ENCODE measurements at places on chromosomes 2 and 18.

DNA sequence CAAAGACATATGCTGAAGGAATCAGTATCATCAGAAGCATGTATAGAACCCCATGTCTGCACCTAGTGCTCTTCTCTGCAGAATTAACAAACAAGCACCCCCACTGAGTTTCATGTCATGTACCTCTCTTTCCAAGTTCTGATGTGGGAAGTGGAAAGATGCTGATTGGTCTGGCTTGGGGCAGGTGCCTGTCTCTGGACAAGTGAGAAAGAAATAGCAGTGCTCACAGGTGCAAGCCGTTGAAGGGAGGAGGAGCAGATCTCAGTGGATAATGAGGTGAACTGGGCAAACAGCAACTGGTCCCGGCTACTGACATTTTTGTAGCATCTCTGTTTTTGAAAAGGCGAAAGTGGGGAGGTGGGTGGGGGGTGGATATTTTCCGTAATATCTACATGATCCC is 17.5 kb upstream of the ACVR1 start:
- no peak for DNase-seq

- no peak for DNase-seq
These were observed 58.9 kb upstream of the FAM136A start for GRCh38 chr2:70360661-70361270.

DNA sequence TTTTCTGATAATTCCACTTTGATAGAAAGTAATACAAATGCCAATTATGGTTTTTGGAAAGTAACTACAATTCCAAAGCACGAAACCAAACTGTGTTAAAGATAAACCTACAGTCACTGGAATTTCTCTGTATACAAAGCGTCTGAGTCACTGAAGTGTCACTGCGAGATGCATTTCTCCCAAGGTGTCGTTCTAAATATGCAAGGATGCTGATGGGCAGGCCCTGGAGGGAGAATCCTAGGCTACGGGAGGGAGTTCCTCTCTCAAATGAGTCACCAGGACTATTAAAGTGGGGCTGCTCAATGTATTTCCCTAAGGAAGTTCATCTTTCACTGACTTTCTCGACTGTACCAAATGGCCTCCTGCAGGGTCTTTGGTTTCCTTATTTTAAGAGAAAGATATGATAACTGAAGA is 163.8 kb upstream of the STK17B start:
- no peak for DNase-seq

- DNase-seq, result no peak
These were observed 286.8 kb downstream of the CLIP4 start for GRCh38 chr2:29401994-29402393.

DNA sequence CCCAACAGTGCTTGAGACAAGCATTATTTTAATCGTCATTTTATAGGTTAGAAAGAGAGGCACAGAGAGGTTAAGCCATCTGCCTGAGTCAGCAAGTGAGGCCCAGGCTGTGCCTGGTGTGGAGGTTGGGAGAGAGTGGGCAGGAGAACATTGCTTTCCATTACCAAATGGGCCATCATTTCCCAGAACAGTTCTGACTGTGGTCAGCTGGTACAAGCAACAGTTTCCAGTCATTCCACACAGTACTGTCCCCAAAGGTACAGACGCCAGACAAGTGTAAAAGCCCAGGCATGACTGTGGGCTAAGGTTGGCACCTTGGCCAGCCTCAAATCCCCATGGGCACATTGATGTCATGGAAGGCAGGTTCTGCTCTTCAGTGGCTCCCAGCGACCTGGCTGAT is 98.2 kb upstream of the LCLAT1 start:
- DNase-seq, result no peak

DNA sequence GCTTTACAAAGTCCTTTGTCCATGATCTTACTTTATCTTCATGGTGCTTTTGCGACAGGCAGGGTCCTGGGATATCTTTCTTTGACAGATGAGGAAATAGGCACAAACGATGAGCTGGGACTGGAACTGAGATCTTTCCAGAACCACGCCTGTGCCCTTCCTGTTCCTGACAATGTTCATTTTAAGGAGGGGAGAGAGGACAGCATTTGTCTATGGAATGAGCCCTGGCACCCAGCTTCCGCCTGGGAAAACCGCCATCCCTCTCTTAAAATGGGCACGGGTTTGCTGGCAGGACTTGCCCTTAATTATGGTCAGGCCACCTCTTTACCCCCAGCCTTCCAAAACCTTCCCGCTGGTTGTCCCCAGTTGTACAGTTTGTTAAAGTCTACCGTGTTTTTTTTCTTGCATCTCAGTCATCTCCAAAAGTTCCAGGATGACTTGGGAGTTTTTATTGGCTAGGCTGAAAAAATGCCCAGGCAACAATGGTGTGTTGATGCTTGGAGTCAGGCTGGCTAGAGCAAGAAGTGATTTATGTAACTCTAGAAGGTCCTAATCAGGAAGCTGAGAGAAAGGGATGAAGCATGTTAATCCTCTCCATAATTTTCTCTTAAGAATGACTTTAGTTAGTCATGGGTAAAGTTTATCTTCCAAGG is 264.9 kb upstream of the EPAS1 start:
- no peak for DNase-seq
